HT1080 (cell line): ENCODE measurements at places on chromosomes 12 and 14. TPM values are rescaled to one million over a fixed set of nuclear protein-coding genes. Genes with fewer than 3 reads are reported as not detected.
A peak's percentile ranks its signal among the peaks of the same experiment; 100 is the strongest.

DNA sequence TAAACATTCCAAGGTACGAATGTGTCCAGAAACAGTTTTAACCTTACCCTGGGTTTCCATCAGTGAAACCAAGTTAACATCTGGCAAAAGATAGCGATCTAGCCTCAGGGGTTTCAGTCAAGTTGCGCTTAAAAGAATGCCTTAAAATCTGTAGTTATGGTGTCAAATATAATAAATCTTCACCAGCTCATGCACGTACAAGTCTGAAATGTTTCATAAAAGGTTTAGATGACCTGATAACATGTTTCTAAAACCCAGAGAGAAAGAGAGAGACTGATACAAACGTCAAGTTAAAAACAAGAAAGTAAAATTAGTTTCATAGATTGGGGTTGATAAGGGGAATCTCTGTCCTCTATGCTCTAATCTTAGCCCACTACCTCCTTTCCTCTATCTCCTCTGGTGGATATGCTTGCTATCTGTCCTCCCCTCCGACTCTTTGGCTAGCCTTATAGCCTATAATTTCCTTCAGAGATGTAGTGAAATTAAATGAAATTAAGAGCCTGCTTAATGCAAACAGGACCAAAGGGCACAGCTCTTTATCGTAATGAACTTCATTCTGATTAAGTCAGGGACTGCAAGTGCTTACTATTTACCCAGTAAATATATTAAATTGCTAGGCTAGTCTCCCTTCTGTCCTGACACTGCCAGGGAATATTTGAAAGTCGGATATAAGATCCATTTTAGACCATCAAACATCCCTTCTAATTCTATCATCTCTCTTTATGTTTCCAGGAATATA, 18.4 kb upstream of the FOS start:
- DNase-seq, result no peak

DNA sequence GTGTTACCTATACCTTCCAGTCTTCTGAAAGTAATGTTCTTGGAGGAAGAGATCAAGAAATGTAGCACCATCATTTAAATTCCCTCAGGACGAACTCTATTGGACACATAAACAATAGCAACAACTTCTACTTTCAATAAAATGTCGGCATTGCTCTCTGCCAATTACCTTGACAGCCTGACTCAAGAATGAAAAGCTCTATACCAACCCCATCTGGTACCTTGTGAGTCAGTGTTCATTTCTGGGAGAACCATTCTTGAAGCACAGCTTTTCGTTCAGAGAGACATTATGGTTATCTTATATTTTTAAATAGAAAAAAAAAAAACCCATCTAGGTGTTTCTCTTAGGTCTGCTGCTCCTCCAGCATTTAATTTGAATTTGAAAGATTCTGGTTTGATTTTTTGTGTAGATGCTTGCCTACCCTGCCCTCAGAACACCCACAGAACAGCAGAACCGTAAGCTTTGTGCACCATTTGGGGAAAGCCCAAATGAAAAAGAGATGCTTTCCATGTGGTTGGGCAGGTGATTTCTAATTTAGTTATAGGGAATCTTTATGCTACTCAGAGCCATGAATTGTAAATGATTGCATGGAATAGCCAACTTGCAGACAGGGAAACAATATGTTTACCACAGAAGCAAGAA, 156.0 kb downstream of the SAMD4A start:
- peak; percentile 37 for DNase-seq

INHBC gene
- total RNA-seq, result 0.13 and 0.37 TPM in 2 replicates

RNASE2 gene
- not detected in 2 replicates for total RNA-seq

RPL10L gene
- total RNA-seq, result not detected in 2 replicates

KRT3 gene
- 0.13 TPM in 1 of 2 replicates, not detected in the other for total RNA-seq
